ENCODE measurements at places on chromosomes 7 and 10.

- ATAC-seq: no peak
Measured at GRCh38 chr10:5947471-5948207, 29.7 kb downstream of the IL15RA start.

DNA sequence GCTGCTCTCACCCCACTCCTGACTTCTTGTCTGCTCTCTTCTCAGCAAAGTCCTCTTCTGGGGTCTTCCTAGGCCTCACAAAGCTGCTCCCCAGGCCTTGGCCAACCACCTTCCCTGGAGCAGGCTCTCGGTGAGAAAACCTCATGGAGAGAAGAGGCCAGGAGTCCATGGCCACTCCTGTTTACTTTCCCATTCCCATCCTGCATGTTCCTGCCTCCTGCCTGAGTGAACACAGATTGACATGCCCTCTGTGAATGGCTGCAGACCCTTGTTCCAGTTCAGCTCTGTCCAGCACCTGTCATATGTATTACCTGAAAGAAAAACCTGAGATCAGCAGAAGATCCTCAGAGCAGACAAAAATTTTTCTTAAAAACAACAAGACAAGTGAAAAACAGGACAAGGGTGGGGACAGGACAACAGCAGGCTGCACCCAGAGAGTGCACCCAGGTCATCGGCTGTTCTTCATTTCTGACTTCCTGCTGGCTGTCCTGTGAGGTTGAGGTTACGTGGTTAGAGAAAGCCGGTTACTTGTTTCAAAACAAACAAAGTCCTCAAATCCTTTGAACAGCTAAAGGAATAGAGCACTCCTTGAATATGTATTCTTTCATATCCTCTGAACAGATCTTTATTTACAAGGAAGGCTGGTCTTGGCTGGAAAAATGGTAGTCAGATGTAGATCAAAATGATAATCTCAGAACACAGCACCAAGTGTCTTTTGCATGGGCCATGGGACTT is 34.0 kb upstream of the DLD start:
- ATAC-seq: peak; percentile 41

DNA sequence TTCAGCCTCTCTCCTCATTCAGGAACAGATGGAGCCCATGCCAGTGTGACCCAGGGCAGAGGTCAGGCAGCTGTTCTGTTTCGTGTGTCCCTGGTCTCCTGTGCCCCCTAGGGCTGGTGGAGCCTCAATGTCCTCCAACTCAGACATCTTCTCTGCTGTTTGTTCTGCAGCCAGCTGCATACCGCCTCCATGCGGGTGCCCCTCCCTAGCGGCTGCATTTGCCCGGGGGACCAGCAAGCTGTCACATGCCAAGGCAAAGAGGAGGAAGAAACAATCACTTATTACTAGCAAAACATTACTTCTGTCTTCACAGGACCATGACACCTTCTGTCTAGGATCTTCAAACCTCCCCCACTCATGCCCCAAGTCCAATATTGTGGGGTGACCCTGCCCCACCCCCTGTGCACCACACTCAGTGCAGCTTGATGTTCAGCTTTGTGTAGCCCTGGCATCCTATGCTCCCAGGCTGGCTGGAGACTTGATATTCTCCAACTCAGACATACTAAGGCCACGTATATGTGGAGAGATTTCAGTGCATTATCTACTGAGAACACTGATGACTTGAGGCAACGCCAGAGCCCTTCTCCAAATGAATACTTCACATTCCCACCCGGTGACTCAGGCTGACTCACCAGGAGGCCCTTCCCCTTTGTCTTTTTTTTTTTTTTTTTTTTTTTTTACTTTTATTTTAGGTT is 188.9 kb downstream of the SKIDA1 start:
- ATAC-seq: no peak

DNA sequence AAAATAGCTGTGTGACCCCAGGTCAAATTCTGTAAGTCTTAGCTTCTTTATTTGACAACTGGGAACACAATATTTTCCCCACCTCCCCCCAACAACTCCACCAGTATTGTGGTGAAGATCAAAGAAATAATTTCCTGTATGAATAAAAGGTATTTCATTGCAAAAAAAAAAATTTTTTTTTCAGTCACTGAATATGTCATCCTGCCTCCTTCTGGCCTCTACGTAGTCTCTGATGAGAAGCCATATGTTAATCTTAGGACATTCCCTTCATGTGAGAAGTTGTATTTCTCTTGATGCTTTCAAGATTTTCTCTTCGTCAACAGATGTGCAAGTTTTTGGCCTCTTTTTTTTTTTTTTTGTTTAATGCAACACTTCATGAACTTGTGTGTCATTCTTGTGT is 33.0 kb downstream of the ZNF33A start:
- ATAC-seq: peak; percentile 24

GRCh38 chr7:11748884-11749283 is 83.1 kb downstream of the THSD7A start:
- no peak for ATAC-seq

- no peak for ATAC-seq
Measured at GRCh38 chr10:123912466-123912865, 20.9 kb upstream of the CPXM2 start.

DNA sequence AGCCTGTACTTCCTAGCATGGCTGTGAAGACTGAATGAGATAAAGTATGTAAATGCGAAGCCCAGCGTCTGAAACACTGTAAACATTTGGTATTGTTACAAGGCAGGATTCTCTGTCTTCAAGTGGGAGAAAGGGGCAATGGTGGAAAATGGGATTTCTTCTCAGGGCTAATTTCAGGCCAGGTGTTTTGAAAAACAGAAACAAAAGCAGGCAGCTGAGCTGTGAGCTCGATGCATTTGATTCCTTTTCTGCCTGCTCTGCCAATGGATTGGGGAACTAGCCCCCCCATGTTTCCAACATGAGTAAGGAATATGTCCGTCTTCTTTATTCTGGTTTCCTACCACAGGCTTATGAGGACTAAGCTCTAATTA is 732.1 kb upstream of the AUTS2 start:
- no peak for ATAC-seq

GRCh38 chr7:88395715-88396114 is 89.0 kb upstream of the STEAP4 start:
- ATAC-seq: no peak

GRCh38 chr7:118559207-118559606 is 334.7 kb downstream of the ANKRD7 start:
- no peak for ATAC-seq

GRCh38 chr10:113937756-113938155 is 83.3 kb downstream of the NHLRC2 start:
- ATAC-seq: no peak

- ATAC-seq: no peak
Measured at GRCh38 chr10:86726677-86726999, 29.8 kb upstream of the BMPR1A start.

GRCh38 chr7:88278881-88279280 is 27.8 kb downstream of the STEAP4 start:
- no peak for ATAC-seq

GRCh38 chr7:68362745-68363518 is 1235.3 kb upstream of the AUTS2 start:
- ATAC-seq: no peak

DNA sequence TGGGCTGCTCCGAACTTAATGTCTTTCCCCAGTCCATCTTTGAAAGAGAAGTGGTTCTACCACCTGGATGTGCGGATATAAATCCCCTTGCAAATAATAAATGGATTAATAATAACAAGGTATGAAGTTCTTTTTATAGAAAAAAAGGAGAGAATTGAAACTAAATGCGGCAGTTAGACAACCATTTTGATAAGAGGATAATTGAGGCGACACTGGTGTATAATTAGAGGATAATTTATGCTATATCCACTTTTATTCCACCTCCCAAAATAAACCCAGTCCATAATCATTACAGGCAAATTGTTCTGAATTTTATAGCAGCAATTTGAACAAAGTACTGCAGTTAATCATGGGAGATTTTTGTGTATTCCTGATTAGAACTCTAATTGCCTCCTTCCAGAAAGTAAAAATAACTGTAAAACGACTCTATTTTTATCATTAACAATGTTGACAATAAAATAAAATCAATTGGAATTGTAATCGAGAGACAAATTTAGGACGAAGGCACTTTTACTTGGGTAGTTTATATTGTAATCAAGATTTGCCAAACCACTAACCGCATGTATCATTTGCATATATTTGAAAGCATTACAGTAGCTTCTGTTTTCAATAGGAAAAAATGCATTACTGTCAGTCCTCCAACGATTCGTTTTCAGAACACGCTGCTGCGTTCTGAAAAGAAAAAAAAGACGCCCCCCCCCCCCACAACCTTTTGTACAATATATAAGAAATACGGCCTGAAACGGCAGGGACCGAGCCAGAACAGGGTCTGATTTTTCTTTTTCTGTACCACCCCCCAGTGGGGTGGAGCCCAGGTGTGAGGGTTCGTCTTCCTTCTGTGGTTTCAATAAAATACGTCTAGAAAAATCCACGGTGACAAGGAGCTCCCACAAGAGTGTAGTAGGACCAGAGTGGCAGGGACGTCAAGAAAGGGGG is 838 bp upstream of the DLX6 start:
- no peak for ATAC-seq

GRCh38 chr7:444606-445005 is 75.0 kb downstream of the PDGFA start:
- ATAC-seq: no peak

GRCh38 chr7:76394957-76395356 is 14.5 kb downstream of the SSC4D start:
- no peak for ATAC-seq

DNA sequence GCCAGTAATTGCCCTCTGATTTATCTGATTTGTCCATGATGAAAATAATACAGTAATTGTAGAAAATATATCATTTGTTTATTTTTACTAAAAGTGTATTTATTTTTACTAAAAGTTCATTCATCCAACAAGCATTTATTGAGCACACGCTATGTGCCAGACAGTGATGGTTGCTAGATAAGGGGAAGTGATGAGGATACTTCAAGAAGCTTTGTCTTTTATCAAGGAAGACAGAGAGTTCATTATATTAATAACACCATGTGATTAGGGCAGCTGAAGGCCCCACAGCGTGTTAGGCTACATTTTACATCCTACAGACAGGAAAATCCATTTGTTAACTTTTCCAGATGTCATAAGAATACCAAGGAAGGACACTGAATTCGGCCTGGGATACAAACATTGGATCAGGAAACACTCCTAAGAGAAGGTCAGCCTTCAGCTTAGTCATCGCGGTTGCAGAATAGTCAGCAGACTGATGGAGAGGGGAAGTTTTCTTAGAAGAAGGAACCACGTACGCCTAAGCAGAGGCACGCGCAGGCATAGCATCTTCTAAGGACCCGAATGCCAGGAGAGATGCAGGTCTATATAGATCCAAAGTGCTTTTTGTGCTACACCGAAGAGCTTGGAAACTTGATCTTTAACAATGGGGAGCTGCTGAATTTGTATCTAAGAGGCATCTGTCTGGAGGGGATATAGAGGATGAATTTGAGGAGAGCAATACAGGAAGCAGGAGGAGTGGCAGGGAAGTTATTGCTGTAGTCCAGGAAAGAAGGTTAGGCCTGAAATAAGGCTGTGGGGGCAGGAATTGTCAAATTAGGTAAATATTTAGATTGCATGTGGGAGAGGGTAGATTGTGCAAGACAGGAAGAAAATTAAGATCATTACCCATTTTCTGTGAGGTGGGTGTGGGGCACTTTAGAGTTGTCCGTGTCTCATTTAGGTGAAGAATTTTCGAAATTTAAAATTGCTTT is 85.7 kb downstream of the LRGUK start:
- no peak for ATAC-seq

DNA sequence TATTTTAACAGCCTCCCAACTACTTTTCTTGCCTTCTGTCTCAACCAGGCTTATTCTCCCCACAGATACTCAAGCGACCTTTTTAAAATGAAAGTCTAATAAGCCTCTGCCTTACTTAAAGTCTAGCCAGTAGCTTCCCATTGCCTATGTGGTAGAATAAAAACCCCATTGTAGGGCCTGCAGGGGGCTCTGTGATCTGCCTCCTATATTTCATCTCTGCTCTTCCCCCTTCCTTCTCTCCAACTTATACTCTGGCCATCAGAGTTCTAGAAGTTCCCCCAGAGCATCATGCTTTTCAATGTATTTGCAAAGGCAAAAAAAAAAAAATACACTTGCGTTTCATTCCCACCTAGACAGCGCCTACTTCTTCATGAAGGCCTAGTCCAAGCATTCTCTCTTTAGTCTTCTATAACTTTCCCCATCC is 167.7 kb upstream of the ADO start:
- ATAC-seq: no peak

- ATAC-seq: no peak
Measured at GRCh38 chr7:100886936-100887515, 2.5 kb downstream of the UFSP1 start.

DNA sequence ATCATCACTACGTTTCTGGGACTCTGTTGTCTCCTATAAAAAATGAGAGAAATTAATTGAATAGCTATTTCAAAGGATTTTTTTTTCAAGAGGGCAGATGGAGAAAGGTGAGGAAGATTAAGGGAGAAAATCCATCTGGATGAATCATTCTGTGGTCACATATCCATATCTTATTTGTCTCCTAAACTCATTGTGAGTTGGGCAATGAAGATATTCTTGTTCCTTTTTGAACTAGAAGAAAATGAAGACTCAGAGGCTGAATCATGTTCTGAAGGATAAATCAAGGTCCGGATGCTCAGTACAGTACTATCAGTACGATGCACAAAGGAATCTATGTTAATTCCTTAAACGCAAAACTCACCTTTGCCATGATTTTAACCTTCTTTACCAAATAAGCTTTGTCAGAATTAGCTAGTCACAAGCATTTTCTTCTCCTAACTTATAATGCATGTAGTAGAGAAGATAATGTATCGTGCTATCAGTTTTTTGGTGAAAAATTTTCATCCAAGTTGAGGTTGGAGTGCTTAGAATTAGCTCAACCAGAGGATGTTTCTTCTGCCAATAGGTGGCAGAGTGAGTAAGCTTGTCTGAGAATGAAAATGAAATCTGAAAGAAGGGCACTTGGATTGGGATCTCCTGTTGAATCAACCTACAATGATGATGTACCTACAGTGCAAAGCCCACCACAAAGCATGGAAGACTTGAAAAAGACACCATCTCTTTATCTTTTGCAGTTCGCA is 446.9 kb downstream of the KIF20B start:
- no peak for ATAC-seq

- ATAC-seq: no peak
Measured at GRCh38 chr7:143516981-143517380, 39.3 kb downstream of the TAS2R41 start.

DNA sequence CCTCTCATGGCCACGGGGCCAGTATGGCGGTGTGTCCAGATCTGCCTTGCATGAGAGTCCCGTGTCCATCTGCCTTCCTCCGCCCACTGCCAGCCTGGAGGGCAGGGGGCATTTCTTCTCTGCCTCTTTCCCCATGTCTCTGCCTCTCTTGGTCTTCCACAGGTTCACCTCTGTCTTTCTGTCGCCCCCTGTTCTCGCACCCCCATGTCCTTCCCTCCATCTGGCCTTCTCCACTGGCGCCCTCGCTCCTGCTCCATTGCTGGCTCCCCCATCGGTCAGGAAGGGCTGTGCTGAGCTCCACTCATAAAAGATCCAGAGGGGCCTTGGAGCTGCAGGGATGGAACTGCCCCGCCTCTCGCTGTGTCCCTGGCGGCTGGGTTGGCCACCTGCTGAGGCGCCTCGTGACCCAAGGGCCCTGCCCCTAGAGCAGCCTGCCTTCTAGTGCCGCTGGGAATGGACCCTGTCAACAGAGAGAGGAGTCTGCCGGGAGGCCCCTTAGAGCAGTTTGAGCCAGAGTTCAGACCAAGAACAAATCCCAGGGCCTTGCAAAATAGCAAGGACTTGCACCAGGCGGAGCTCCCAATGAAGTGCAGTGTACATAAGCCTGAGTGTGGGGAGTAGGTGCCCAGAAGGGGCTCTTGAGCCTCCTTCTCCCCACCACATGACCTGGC is 42.0 kb downstream of the GOLGA7B start:
- no peak for ATAC-seq

GRCh38 chr7:52465216-52465615 is 570.2 kb upstream of the POM121L12 start:
- ATAC-seq: no peak

- no peak for ATAC-seq
Measured at GRCh38 chr7:133050200-133050995, 31.5 kb downstream of the CHCHD3 start.

Measured in activated CD4-positive, CD25-positive, alpha-beta regulatory T cell treated with anti-CD3 and anti-CD28 coated beads, Interleukin-2, amount 50 U/mL, for 24 hours (primary cell).